ENCODE measurements at places on chromosomes 1 and 21.

GRCh38 chr1:222557148-222557547 is 9.2 kb upstream of the HHIPL2 start:
- DNase-seq, result no peak

DNA sequence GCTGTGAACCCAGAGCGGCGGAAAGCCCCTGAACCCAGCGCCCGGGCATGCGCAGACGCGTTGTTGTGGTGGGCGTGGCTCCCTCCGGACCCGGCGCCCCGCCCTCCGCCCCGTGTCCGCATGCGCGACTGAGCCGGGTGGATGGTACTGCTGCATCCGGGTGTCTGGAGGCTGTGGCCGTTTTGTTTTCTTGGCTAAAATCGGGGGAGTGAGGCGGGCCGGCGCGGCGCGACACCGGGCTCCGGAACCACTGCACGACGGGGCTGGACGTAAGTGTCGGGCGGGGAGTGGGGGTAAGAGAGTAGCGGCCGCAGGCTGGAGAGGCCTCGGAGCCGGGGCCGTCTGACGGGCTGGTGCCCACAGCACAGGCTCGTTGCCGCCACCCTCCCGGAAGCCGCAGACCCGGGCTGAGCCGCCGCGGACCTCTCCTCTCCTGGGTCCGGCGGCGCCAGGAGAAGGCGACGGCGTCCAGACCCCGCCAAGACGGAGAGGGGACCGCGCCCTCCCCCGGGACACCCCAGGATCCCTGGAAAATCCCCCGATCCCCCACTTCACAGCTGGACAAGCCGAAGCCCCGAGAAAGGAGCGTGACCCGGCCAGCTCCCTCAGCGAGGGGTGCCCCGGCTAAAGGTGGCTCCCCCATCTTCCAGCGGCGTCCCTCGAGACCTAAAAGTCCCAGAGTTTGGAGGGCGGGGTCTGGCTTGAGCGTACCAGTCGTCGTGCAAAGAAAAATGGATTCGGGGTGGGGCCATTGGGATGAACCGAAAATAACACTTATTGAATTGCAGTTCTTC is at the start of gene TMEM50A:
Gene TMEM50A, plus strand, starts transcription at position 147 of the 794 bp plus-strand sequence. CDS start 2,153 bp downstream, outside the sequence.
- peak; percentile 82 for DNase-seq

- DNase-seq, result no peak
These were observed 18.5 kb downstream of the TP53BP2 start for GRCh38 chr1:223827193-223827663.

- DNase-seq, result no peak
These were observed 83.4 kb downstream of the CACHD1 start for GRCh38 chr1:64553285-64553684.

GRCh38 chr1:88357729-88358128 is 326.3 kb upstream of the PKN2 start:
- DNase-seq, result no peak

DNA sequence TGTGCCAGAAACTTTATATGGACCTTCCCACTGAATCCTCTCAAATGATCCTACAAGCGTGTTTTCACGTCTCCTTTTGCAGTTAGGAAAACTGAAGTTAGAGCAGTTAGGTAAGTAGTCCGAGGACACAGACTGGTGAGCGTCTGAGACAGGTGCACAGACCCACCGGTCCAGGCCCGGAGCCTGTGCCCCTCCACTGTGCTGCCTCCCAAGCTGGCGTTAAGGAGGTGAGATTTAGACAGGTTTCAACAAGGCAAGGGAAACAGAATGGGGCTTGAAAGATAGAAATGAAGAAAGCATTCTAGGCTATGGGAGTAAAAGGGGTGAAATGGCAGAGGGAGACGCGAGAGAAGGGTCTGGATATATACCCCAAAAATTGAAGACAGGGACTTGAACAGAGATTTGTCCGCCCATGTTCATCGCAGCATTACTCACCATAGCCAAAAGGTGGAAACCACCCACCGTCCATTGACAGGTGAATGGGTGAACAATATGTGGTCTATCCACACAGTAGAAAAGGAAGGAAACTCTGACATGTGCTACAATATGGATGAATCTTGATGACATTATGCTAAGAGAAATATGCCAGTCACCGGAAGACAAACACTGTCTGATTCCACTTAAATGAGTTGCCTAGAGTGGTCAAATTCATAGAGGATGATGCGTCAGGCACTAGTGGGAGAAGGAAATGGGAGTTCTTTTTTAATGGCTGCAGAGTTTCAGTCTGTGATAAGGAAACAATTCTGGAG is 15.7 kb upstream of the PKP1 start:
- DNase-seq, result no peak

GRCh38 chr1:88892357-88892877 is 1.1 kb upstream of the GTF2B start:
- DNase-seq, result no peak

- DNase-seq, result no peak
These were observed 99.5 kb downstream of the LACTBL1 start for GRCh38 chr1:22872981-22873664.

- DNase-seq, result no peak
These were observed 132.2 kb downstream of the TLR5 start for GRCh38 chr1:223010582-223011504.

DNA sequence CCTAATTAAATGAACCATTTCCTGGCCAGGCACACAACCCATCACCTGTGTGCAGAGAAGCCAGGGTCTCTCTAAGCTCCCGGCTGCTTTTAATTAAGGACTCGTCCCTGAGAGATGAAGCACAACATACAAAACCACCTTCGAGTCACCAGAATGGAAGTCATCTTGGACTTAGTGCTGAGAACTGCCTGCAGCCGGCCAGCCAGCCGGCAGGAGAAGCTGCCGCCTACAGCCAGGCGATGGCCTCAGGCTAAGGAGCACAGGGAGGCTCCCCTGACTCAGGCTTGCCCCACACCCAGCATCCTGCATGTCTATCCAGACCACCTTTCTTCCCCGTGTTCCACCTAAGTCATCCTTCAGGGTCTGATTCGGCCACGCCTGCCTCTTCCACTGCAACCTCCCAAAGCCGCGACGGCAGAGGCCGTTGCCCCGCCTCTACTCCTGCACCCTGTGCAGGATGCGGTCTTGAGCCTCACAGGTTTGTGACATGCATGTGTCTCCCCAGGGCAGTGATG is 83.6 kb downstream of the SLC66A1 start:
- DNase-seq, result no peak

DNA sequence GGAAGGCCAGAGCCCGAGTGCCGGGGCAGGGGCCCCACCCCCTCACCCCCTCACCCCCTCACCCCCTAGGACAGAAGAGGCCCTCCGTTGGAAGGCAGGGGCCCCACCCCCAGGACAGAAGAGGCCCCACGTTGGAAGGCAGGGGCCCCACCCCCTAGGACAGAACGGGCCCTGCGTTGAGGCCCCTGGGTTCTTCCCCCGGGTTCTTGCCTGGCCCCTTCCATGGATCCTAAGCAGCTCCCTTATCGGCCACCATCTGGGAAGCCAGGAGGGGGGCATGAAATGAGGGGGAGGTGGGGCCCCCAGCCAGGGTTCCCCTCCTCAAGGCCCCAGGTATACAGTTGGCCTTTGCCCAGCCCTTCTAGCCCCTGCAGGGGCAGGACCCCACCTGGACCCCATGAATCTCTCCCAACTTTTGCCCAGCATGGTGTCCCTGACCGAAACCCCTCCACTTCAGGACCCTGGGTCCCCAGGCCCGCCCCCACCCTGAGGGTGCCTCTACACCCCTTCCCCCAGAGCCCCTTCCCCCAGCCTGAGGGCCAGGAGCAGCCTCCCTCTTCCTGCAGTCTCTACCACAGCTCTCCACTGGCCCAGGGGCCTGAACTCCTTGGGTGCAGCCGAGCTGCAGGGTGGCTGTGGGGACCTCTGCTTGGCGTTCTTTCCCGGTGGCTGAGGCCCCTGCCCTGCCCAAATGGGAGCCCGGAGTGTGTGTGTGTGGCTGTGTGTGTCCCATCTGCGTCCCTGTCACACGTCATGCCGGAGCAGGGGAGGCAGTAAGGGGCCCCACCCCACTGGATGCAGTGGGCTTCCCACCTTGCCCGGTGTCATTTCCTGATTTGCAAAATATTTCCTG is 4.3 kb upstream of the VWA1 start:
- DNase-seq, result no peak

- no peak for DNase-seq
These were observed 439.5 kb downstream of the PLPP3 start for GRCh38 chr1:56139836-56140235.

- no peak for DNase-seq
These were observed 86.8 kb downstream of the ATP1B1 start for GRCh38 chr1:169193191-169193850.

All from stimulated activated CD8-positive, alpha-beta memory T cell treated with anti-CD3 and anti-CD28 coated beads, Interleukin-4, amount 100 ng/mL, for 24 hours (primary cell).